ENCODE measurements at places on chromosomes 7 and 10.

- no peak for DNase-seq
Measured at GRCh38 chr10:85557077-85557476, 809.5 kb downstream of the GRID1 start.

GRCh38 chr10:62095181-62096122, 173.2 kb downstream of the RTKN2 start:
- DNase-seq, result no peak

GRCh38 chr10:6748981-6749635, 169.0 kb upstream of the PRKCQ start:
- DNase-seq, result no peak

GRCh38 chr10:30821261-30821993, 191.9 kb upstream of the LYZL2 start:
- no peak for DNase-seq

GRCh38 chr10:89346405-89347254, 18.8 kb downstream of the IFIT3 start:
- peak; percentile 35 for DNase-seq

DNA sequence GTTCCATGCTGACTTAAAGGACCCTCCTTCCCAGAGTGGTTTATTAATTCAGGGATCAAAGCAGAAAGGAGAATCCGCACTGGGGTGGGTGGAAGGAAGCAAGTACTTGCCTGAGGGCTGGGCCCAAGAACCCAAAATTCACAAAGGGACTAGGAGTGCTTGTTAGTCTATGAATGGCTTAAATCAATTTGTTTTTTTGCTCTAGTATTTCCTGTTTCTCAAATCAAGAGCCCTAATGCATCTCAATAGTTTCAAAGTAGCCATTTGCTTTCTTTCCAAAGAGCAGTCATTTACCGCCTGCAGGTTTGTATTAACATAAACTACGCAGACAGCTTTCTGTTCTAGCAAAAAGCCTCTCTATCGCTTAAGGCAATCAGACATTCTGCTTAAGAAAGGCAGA, 44.2 kb upstream of the SLC35G1 start:
- DNase-seq, result no peak

DNA sequence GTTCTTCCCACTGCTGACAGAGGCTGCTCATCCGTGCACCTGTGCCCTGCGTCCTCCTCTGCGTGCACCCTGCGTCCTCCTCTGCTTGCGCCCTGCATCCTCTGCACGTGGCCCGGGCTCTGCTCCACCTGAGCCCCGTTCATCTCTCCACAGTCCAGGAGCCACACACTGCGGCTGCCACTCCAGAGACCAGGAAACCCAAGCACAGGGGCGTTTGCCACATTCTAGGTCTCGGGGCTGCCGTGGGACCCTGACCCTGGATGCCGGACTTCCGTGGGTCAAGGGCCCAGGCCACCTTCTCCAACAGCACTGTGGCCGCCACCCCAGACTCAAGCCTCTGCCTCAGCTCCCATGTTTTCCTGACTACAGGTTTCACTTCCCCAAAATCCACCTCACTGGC, 460.4 kb downstream of the PTPRN2 start:
- no peak for DNase-seq

DNA sequence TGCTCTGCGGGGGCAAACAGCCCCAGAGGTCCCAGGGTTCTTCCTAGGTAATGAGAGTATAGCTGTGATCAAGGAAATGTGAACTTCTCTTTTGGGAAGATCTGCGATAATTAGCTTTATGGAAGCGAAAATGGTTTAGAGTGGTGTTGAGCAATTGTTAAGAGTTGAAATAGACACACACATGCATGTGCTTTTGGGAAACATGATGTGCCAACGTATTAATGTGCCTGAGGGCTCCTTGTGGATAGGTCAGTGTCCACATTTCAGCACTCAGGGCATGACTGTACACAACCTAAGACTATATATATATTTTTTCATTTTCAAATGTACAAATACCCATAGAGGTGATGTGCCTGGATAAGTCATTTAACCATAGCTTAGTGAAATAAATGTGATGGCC, 67.0 kb downstream of the GSDME start:
- DNase-seq, result no peak

- DNase-seq, result no peak
Measured at GRCh38 chr7:7931626-7932025, 37.0 kb upstream of the GLCCI1 start.

- no peak for DNase-seq
Measured at GRCh38 chr7:90187507-90188050, 24.0 kb upstream of the STEAP2 start.

DNA sequence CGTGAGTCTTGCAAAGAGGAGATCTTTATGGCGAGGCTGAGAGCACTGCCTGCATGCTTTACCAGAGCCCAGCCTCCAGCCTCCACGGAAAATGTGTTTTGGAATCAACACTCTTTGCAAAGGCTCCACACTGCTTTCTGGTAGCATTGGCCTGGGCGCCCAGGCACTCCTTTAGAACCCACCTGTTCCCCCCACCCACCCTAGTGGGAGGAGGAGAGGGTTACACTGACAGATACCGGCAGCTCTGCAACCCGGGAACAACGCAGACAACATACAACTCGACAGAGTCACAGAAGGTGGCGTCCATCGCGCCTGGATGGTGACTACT, 5.5 kb upstream of the MNX1 start:
- no peak for DNase-seq

DNA sequence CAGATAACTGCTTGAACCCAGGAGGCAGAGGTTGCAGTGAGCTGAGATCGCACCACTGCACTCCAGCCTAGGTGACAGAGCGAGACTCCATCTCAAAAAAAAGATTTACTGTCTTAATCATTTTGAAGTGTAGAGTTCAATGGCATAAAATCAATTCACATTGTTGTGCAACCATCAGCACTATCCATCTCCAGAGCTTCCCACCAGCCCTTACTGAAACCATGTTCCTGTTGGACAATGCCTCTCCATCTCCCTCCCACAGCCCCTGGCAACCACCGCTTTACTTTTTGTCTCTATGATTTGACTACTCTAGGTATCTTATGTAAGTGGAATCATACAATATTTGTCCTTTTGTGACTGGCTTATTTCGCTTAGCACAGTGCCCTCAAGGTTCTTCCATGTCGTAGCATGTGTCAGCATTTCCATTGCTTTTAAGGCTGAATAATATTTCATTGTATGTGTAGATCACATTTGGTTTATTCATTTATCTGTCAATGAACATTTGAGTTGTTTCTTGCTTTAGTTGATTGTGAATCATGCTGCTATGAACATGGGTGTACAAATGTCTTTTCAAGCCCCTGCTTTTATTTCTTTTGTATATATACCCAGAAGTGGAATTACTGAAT, 33.1 kb downstream of the NACAD start:
- DNase-seq, result no peak

DNA sequence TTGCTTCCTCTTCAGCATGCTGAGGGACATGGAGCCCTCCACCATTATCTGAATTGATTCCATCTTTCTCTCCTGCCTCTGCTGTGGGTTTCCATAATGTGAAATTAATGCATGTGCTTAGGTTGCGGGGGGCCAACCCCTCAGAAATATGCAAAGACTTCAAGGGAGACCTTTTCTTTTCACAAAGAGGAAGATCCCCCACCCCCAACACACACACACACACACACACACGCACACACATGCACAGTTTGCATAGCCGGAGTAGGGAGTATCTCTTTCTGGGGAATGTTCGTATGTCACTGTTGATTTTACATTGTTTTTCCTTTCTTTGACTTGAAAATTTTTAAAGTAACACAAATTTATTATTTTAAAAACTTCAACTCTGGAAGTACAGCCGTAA, 193.5 kb downstream of the MGMT start:
- no peak for DNase-seq

- peak; percentile 87 for DNase-seq
Measured at GRCh38 chr10:124732931-124733570, 11.1 kb downstream of the FAM53B start.

DNA sequence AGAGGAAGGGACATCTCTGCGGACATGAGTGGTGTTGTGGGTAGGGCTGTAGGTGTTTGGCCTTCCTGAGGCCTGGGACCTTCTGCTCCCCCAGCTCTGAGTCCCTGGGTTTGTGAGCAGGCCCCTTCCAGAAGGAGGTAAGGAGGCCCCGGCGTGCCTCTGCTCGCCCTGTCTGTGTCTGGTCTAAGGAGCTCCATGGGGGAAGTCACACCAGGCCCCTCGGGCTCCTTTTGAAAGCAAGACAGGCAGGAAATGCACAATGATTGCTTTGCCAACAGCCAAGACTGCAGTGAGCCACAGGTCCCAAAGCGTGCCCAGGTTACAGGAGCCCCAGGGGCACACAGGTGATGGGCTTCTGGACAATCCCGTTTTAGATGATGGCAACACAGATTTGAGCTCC, 89.5 kb downstream of the FAM53B start:
- DNase-seq, result no peak

- no peak for DNase-seq
Measured at GRCh38 chr7:158536871-158537515, 50.6 kb downstream of the PTPRN2 start.

DNA sequence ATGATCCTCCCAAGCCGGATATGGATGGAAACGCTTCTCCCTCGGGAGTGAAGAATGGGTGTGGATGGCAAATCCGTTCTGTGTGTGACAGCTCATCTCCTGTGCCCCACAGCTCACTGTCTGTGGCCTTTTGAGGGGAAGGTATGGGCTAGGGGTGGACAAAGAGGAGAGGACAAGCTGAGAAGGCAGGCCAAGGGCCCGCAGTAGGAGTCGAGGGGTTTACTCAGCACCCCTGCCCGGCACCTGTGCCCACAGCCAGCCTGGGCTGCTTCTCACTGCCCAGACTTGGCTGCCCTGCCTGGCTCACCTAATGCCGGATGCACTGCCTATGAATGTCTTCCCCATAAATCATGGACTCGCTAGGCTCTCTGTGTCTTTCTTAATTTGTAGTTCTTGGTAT, 503.8 kb downstream of the TCERG1L start:
- no peak for DNase-seq

- DNase-seq, result peak; percentile 6
Measured at GRCh38 chr10:42974693-42975002, 102.2 kb upstream of the RET start.

- DNase-seq, result no peak
Measured at GRCh38 chr7:81721437-81721836, 48.4 kb downstream of the HGF start.

DNA sequence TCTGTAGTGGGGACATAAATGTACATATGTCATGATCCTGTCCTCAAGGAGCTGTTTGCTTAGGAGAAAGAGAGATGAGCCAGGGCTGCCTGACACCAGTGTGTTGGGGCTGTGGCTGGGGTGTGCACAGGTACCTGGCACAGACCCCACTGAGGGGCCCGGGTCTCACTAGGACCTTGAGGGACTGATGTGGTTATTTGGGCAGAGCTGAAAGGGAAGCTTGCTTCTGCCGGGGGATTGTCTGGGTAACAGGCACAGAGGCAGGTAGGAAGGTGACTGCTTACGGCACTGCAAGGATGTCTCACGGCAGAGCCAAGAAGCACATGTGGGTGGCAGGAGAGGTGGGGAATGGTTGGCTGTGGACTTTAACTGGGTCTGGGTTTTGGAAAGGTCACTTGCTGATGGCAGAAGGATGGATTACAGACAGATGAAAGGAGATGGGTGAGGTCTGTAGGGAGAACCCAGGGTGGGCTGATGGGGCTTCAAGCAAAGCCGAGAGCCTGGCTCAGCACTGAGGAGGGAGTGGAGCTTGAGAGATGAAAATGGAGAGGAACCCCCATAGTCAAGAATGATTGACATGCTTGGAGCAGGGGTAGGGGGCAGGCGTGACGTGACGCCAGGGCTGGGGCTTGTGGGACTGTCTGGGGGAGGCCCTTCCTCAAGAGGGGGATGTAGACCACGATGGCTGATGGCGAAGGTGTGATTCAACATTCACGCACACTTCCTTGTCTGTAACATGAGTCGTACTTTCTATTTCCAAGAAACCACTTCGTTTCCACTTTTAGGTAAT, 207.7 kb upstream of the SHH start:
- peak; percentile 35 for DNase-seq

GRCh38 chr7:101156866-101157589, 2.8 kb downstream of the AP1S1 start:
- DNase-seq, result no peak

- no peak for DNase-seq
Measured at GRCh38 chr7:73865738-73866445, 4.9 kb downstream of the TMEM270 start.

- DNase-seq, result no peak
Measured at GRCh38 chr7:11206177-11206899, 232.7 kb downstream of the PHF14 start.

DNA sequence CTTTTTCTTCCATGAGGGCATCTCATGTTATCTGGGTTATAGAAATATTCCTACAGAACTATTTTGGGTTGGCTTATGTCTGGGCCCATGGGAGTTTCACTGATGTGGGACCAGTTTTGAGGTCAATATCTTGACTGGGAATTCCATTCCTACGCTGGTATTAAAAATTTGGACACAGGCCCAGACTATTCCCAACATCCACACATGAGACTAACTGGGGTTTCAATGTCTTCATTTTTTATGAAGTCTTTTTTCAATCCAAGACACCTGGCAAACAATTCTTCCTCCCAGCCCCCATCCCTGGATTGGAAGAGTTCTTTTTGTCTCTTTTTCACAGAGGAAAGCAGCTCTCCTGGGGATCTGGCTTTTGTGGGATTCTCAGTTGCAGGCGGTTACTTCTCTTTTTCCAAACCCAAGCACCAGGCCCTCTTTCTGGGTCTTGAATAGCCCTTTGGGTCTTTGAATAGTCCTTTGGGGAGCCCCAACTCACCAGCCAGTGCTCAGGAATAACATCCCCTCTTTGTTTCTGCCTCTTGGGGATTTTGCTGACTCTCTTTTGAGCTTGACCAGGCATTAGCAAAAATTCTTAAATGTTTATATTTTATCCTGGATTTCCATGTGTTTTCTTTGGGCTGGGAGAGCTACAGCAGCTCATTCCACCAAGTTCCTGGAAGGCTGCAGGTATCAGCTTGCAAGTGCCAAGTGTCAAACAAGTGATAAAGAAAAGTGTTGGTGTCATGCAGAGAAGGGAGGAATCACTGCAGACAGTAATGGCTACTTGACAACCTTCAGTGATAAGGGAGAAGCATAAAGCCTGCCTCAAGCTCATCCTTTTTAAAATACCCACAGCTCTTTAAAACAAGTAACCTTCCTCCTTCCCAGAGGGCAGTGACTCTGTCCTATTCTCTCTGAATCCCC, 234.3 kb downstream of the ADAM12 start:
- no peak for DNase-seq

- peak; percentile 73 for DNase-seq
Measured at GRCh38 chr7:95595746-95596197, 544 bp downstream of the PDK4 start.

Measured in adrenal gland (tissue), 19 donors.